ENCODE measurements at places on chromosomes 3 and 15. TPM values are rescaled to one million over a fixed set of nuclear protein-coding genes. Genes with fewer than 3 reads are reported as not detected.

The WDR93 gene
- 0.64 TPM for total RNA-seq

DNA sequence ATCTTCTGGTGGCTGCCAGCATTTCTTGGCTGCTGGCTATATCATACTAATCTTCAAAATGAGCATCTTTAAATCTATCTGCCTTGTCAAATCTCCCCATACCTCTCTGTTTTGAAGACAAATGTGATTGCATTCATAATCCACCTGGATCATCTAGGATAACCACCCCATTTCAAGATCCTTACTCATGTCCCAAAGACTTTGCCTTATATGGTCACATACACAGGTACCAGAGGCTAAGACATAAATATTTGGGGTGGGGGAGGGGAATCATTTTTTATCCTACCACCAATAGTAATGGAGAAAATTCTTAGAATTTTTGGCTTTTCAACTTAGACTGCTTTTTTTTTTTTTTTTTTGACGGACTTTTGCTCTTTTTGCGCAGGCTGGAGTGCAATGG lies 970.8 kb downstream of the PLOD2 start:
- no peak for DNase-seq
- no peaks in the 10 kb centered on the region for H3K27me3 ChIP-seq
- peak overlapping the region; percentile 47 for H3K4me3 ChIP-seq
- no peaks in the 10 kb centered on the region for H3K36me3 ChIP-seq

DNA sequence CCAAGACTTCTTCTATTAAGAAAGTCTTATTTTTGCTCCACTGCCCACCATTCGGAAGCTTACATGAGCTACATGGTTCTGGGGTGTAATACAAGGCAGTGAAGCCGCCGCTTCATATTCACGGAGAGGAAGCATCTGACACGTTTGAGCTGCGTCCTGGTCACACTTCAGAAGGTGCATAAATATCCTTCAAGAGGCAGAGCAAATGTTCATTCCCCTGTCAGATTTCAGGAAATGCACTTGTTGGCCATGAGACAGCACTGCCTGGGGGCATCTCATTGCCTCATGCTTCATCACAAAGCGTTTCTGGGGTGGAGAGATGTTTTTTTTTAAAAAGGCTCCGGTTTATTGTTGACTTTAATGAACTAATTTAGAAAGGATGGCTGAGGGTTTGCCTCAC lies 119.9 kb downstream of the CADPS start:
- no peak overlapping the region for H3K27ac ChIP-seq
- H3K36me3 ChIP-seq: no peaks in the 10 kb centered on the region

The TYRO3 gene
- 218 TPM for total RNA-seq

The NUP210 gene
- total RNA-seq: 62.3 TPM

- no peaks in the 10 kb centered on the region for H3K36me3 ChIP-seq
- H3K27me3 ChIP-seq: no peaks in the 10 kb centered on the region
- no peak overlapping the region for H3K4me3 ChIP-seq
- DNase-seq: no peak
These were observed 36.7 kb downstream of the MYH15 start for GRCh38 chr3:108473711-108474110.

DNA sequence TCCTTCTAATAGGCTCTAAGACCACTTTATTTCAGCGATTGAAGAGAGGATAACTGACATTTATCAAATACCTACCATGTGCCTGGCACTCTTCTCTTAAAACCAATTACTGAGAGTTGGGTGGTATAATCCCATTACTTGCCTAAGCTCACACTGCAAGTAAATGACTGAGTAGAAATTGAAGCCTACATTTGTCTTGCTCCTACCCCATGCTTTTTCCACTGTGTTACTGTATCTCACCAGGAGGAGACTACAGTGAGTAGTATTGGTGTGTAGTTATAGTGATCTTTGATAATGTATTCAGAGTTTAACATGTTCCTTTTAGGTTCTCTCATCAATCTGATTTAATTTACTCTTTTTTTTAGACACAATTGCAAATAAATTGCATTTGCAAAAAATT lies 20.7 kb downstream of the EIF2A start:
- H3K27me3 ChIP-seq: no peaks in the 10 kb centered on the region
- peaks cover 82% of the 10 kb centered on the region for H3K36me3 ChIP-seq
- no peak overlapping the region for H3K4me3 ChIP-seq
- H3K27ac ChIP-seq: no peak overlapping the region
- H3K4me1 ChIP-seq: no peaks in the 10 kb centered on the region

The C3orf85 gene
- not detected for total RNA-seq

DNA sequence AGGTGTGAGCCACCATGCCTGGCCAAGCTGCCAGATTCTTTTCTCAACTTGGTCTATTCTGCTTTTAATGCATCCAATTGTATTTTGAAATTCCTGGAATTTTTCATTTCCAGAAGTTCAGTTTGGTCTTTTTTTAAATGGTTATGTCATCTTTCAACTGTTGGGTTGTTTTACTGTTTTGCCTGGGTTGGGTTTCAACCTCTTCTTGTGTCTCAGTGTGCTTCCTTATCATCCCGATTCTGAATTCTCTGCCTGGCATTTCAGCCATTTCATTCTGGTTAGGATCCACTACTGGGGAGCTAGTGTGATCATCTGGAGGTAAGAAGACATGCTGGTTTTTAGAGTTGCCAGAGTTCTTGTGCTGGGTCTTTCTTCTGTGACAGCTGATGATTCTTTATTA lies 61.5 kb downstream of the LRRC49 start:
- H3K36me3 ChIP-seq: no peaks in the 10 kb centered on the region
- no peaks in the 10 kb centered on the region for H3K27me3 ChIP-seq
- no peak for DNase-seq
- H3K4me3 ChIP-seq: no peak overlapping the region
